ENCODE measurements at places on chromosomes 4 and X.

DNA sequence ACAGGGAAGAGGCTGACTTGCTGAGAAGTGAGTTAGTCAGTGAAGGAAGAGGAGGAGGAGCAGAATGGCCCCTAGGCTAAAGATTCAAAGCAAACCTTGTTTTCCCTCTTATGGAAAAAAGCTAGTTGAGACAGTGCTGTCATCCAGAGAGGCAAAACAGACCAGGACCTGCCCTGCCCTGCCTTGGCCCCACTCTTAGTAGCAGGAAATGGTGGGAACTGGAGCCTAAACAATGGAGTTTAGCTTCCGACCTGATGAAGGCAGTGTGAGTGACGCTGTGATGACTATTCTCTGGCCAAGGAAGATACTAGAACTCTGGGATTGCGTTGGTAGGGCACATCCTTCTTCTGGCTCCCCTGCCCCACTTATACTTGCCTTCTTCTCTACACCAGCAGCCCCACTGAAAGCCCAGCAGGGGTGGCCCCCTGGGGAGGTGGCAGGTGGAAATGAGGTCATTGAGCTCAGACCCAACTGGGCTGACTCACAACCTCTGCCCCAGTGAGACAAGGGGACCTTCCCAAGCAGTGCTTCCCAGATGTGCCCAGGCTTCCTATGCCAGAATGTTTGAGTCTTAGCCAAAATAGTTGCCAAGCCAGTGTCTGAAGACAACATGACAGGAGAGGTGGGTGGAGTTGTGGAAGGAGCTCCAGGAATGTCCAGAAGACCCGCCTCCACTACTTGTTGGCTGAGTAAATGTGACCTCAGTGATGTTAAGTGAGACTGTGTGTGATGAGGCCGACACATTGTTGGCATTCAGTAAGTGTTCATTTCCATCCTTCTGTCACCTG is 38.8 kb downstream of the MSN start:
- DNase-seq, result no peak

GRCh38 chr4:7691982-7692381 is 247.7 kb downstream of the AFAP1 start:
- peak; percentile 28 for DNase-seq

DNA sequence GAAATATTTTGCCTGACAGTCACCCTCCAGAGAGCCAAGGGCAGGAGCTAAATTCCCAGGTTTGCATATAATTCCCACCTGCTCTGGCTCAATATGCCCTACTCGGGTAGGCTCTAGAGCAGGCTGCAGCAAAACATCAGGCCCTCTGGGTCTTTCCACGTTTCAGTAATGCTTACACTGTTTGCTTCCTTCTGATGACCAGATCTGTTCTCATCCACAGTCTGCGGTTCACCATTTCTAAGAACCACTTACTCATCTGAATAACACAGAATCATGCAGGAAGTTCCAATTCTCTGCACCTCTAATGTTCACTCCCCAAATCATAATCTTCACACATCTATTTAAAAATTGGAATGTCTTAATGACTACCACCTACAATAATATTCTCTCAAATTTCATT is 141.4 kb downstream of the PPP3CA start:
- no peak for DNase-seq

- DNase-seq, result no peak
These were observed 5.2 kb downstream of the MFSD8 start for GRCh38 chr4:127959794-127960193.

DNA sequence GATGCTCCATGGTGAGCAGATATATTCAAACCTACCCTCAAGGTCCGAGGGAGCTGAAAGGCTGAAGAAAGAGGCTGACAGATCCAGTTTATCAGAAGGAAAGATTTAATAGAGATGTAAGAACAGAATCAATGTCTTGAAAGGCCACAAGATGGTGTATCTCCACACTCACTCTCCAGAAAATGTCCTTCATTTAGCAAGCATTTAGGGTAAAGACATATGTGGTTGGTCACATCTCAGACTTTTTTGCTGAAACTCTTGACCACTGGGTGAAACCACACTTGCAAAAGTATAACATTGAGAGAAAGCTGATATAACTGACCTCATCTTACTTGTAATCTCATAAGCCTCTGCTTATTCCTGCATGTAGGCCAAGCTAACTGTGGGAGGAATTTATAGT is 745.8 kb upstream of the GALNTL6 start:
- DNase-seq, result no peak

- no peak for DNase-seq
These were observed 207.9 kb upstream of the FAM241A start for GRCh38 chr4:111937368-111937767.

DNA sequence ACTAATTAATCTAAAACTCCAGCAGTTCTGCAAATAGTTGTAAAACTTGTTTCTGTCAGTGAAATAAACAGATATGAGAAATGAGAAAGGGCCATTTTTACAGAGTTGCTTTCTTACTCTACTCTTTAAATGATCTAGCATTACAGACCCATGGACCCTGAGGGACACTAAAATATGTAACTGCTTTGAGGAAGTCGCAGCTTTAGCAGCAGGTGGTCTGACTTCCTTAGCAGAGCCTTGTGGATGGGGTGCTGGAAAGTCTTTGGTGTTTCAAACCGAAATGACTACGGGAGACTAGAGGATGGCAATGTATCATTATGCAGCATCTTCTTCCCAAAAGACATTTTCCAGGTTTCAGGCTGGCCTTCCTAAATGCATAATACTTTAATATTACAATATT is 18.7 kb downstream of the SHISA3 start:
- DNase-seq, result no peak

- no peak for DNase-seq
These were observed 508.7 kb upstream of the FMR1 start for GRCh38 chrX:147403040-147403439.

All from dorsolateral prefrontal cortex (tissue), 122 donors.